ENCODE measurements at places on chromosomes 7 and 10.

DNA sequence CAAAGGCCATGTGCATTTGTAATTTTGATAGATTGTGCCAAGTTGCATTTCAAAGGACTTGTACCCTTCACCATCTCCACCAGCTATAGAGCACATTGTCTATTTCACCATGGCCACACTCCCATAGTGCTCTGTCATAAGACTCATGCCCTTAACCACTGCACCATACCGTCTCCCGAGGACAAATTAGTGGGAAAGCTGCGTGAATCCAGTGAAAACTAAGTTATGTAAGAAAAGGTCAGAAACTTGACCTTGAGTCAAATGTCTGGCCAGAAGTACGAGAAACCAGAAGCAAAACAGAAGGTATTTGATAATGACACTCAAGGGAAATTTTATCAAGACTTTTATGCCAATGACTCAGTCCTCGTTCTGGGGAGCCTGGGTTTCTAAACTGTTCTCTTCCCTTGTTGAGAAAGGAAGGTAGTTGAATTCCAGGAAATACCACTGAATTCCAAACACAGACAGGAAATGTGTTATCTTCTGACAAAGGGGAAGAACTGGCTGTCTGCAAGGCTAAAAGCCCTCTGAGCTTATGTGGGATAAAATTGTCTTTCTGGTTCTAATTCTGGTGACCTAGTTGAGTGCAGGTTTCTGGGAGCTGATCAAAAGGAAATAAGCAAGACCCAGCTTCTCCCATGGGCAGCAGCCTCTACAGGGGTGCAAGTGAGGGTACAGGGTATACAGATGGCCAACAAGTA, 49.7 kb downstream of the CDK1 start:
- peak; percentile 17 for ATAC-seq

- ATAC-seq: no peak
Measured at GRCh38 chr10:113409175-113409574, 143.7 kb upstream of the HABP2 start.

- ATAC-seq: no peak
Measured at GRCh38 chr7:143296686-143297085, 8.5 kb downstream of the CASP2 start.

GRCh38 chr7:28033386-28033785, 147.2 kb downstream of the JAZF1 start:
- peak; percentile 57 for ATAC-seq

GRCh38 chr10:75049316-75050148, 61.9 kb upstream of the SAMD8 start:
- no peak for ATAC-seq

DNA sequence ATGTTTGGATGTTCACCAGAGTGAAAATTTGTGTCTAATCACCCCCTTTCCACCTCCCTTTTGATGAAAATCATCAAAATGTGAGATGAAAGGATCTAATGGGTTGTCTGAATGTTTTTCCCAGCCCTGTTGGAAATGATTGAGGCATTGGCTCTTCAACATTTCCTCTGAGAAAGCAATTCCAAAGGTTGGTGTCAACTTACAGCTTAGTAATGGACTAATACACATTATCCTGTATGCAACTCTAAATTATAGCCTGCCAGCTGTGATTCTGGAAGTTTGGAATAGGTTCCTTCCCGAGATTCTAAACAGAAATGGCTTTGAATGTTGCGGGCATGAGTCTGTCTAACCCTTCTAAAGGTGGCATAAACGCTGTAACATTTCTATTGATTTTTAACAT, 152.9 kb downstream of the DYNC1I1 start:
- no peak for ATAC-seq

- ATAC-seq: peak; percentile 99
Measured at GRCh38 chr10:35372329-35372728, 36.0 kb downstream of the CCNY start.

DNA sequence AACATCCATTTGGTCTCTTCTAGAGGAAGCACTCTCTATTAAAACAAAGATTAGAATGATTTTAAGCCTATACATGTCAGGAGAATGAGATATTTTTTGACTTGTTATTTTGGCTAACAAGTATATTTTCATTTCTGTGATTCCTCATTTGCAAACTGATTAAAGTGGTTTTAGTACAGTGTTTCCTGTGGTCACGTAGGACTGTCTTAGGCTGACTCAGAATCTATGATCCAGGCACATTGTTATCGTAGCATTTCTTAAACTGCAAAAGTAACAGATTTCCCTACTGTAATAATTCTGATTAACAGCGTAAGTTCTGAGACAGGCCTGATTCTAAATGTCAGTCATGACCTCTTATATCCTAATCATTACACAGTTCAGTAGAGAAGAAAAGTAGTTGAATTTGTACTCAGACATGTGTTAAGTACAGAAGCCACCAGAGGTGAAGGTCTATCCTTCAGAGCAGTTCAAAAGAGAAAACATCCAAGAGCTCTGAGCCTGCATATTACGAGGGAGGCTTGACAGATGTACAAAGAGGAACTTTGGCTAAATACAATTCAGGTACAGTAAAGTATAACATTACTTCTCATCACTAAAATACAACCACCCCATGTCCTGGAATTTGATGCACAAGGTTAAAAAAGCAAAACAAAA, 124.1 kb upstream of the TEX47 start:
- no peak for ATAC-seq

GRCh38 chr7:2494191-2495130, 18.3 kb upstream of the GRIFIN start:
- ATAC-seq: peak; percentile 28

- no peak for ATAC-seq
Measured at GRCh38 chr7:9407816-9408215, 974.4 kb downstream of the NXPH1 start.

DNA sequence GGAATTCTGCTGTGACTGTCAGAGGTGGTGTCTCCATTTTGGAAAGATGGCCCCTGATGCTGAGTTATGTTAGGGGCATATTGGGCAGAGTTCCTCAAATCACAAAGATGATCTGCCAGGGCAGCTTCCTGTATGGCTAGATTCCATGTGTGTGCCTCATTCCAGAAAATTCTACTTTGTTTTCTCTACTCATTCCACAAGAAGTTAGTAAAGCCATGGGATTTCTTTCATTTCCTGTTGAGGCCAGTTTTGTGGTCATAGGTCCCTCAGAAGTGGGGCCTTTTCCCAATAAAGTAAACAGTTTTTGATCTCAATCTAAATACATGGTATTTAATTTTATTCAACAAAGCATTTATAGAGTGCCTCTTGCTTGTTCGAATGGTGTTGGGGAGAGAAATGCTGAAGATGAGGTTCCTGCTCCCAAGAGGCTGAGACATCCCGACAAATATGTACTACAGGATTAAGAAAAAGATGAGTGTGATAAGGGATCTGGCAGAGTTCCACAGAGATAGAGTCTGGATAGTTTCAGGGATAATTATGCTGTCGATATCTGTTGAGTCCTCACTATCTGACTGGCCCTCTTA, 33.0 kb downstream of the MINDY4 start:
- ATAC-seq: no peak

DNA sequence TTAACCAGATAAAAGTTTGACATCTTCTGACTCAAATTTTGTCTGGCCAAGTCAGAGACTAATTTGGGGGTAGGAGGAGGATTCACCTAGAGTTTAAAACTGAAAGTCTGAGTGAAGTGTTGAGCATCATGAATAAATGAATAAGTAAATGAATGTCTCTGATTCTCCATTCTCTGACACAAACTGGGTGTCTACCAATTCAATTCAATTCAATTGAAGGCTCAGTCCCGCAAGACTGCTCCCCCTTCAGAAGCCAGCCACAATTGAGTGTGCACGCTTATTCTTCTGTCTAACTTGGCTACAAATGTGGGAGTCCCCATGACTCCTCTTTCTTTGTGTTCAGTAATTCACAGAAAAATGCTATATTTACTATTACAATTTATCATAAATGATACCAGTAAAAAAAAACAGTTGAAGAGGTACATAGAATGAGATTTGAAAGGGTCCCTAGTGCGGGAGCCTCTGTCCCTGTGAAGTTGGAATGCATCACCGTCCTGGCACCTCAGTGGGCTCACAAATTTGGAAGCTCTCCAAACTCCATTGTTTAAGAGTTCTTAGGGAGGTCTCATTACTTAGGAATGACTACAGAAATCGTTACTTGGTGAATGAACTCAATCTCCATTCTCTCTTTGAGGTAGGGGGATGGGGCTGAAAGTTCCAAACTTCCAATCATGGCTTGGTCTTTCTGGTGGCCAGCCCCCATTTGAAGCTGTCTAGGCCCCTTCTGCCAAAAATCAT, 243.7 kb upstream of the PHYHIPL start:
- ATAC-seq: no peak

DNA sequence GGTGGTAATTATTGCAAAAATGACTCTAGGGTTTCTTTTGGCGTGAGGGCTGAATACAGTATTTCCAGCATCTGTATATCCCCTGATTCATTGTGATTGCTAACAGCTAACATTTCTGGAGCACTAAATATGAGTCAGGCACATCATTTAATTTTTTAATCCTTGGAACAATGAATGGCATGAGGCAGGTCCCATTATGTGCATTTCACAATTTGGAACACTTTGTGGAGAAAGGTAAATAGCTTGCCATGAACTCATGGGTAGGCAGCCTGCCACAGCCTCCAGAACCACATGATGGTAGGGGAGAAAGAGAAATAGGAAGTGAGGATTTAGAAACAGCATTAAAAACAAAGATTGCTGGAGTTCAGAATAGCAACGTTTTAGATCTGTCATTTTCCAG, 1.7 kb downstream of the NPTX2 start:
- peak; percentile 59 for ATAC-seq

DNA sequence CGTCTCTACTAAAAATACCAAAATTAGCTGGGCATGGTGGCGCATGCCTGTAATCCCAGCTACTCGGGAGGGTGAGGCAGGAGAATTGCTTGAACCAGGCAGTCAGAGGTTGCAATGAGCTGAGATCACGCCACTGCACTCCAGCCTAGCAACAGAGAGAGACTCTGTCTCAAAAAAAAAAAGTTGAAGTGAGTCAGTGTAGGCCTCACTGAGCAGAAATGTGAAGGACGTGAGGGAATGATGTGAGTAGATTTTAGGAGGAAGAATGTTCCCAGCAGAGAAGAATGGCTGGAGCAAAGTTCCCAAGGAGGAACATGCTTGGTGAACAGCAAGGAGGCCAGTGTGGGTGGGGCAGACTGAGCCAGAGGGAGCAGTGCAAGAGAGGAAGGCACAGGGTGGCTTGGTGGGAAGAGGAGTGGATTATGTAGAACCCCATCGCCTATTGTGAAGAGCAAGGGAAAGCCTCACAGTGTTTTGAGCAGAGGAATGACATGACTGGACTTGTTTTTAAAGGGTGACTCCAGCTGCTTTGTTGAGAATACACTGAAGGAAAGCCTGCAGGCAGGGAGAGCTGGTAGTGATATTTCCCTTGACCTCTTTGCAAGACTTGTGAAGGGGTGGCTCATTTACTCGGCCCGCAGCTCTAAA, 708.7 kb downstream of the SUGCT start:
- peak; percentile 95 for ATAC-seq

- ATAC-seq: no peak
Measured at GRCh38 chr10:1268831-1269230, 212.6 kb downstream of the WDR37 start.

GRCh38 chr10:60934215-60935175, 9.5 kb downstream of the RHOBTB1 start:
- ATAC-seq: no peak

GRCh38 chr7:22983257-22983855, 30.6 kb downstream of the HYCC1 start:
- ATAC-seq: no peak

GRCh38 chr7:46993396-46993795, 588.5 kb downstream of the TNS3 start:
- ATAC-seq: peak; percentile 48

DNA sequence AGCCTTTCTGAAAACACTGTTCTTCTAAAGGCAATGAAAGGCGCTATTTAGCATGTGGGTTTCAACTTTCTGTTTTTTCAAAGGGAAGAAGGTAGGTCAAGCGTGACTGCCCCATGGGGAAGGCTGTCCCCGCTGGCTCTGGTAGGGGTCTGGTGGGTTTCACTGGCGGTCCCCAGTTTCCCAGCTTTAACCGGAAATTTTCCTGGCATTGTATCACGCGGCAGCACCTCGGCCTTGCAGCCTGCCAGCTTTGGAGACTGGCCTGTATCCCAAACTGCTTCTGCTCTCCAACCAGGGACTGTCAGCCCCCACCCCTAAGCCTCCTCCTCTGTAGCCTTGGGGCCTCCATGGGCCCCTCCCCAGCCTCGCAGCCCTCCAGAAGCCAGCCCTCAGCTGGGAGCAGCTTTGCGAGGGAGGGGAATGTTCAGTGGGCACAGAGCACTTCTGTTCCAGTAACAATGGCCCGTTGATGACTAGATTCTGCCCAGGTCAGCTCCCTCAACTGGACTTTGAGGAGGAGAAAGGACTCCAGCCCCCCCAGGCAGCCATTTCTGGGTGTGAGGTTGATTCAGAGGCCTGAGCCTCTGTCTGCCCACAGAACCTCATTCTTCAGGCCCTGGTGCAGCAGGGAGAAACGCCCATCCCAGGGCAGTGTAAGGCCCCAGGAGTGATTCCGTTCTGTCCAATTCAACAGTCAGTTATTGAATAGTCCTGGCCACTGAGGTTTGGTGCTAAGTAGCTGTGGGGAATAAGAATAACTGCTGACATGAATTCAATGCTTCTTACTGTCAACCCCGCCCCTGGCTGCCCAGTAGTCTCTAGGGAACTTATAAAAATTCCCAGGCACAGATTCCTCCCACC, 17.1 kb downstream of the CHST3 start:
- ATAC-seq: no peak

DNA sequence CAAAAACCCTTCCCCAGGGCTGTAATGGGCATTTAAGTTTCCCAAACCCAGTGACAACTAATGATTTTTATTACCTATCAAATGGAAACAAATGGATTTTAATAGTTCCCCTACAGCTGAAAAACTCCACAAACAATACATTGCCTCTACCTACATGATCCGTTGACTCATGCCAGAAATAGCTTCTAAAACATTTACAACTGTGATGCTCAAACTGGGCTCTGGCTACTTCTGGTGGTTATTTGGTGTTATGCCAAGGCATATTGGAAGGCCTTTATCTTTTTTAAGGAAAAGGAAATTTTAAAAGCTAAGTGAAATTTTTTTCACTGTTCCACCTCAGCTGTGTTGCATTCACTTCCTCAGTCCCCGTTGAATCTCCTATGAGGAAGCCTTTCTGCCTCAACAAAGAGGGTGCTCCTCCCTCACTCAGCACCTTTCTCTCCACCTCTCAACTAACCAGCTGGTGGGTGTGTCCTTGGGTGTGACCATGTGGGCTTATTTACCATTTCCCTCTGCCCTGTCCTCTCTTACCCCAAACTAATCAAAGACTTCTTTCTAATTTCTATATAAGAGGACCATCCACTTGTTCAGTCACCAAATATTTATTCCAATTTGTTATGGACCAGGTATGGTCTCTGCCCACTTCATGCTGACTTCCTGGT, 82.9 kb downstream of the PRTFDC1 start:
- ATAC-seq: peak; percentile 46

- ATAC-seq: no peak
Measured at GRCh38 chr10:6928586-6928985, 348.5 kb upstream of the PRKCQ start.

GRCh38 chr10:87619705-87620104, 40.0 kb upstream of the PAPSS2 start:
- ATAC-seq: no peak
